ENCODE measurements at places on chromosomes 3 and 15. TPM values are rescaled to one million over a fixed set of nuclear protein-coding genes. Genes with fewer than 3 reads are reported as not detected.

The HTR3E gene
- not detected for total RNA-seq

The POLQ gene
- total RNA-seq: 1.7 TPM

The DUOXA1 gene
- not detected for total RNA-seq

The SNAPC5 gene
- total RNA-seq: 73.8 TPM

- DNase-seq: no peak
Observed at GRCh38 chr15:52004806-52005205, 14.2 kb upstream of the MAPK6 start.

GRCh38 chr15:51801391-51801835 is 28.0 kb upstream of the TMOD3 start:
- peak; percentile 6 for DNase-seq

GRCh38 chr15:40160021-40160420 is 848 bp upstream of the BUB1B start:
- no peak for DNase-seq

DNA sequence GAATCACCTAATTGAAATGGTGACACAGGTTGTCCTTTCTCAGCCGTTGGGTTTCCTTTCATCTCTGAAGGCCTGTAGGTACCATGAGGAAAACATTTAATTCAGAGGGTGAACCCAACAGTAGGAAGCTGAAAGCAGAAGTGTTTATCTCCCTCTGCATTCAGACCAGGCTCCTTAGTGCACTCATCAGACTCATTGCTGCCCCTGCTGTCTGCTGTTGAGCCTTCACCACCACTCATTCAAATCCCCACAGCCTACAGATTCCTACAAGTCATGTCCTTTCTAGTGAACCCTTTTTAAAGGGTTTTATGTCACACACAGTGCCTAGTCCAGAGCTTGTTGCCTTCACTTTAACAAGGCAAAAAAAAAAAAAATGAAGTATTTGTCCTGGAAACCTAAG is 13.4 kb downstream of the WDR48 start:
- DNase-seq: peak; percentile 35
